Activated naive CD4-positive, alpha-beta T cell treated with anti-CD3 and anti-CD28 coated beads for 36 hours (primary cell): ENCODE measurements at places on chromosomes 6 and 20.

DNA sequence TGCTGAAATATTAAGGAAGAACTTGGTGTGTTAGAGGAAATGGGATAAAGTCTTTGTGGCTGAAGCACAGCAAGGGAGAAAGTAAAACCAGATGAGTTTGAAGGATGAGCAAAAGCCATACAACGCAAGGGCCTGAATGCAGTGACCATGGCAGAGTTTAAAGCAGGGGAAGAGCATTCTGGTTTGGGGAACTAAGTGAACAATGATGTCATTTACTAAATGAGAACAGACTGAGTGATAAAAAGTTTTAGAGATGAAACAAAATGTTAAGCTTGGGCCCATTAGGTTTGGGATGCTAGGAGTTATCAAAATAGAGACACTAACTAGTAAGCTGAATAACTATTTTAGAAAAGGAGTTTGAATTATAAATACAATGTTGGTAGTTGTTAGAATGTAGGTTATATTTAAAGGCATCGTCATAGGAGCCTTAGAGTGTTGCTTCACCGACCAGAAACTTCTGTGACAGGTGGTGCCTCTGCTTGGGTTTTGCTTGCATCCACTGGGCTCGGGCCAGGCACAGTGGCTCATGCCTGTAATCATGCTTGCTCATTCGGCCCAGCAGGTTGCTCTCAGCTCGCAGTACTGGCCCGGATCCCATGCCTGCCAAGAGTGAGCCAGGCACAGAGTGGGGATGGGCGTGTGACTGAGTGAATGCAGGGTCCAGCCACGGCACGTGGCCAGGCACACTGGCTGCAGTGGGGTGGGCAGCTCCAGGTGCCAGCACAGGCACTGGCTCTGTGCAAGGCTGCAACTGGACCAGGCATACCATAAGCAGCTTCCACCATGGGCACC, 37.4 kb upstream of the OPRM1 start:
- no peak for DNase-seq

GRCh38 chr20:14067603-14068002, 72.3 kb downstream of the MACROD2 start:
- DNase-seq: no peak

- DNase-seq: no peak
Observed at GRCh38 chr6:135922746-135923145, 71.2 kb downstream of the PDE7B start.

GRCh38 chr20:53030061-53030460, 57.9 kb downstream of the TSHZ2 start:
- peak; percentile 57 for DNase-seq

GRCh38 chr20:56843386-56843785, 214.3 kb downstream of the TFAP2C start:
- DNase-seq: no peak

DNA sequence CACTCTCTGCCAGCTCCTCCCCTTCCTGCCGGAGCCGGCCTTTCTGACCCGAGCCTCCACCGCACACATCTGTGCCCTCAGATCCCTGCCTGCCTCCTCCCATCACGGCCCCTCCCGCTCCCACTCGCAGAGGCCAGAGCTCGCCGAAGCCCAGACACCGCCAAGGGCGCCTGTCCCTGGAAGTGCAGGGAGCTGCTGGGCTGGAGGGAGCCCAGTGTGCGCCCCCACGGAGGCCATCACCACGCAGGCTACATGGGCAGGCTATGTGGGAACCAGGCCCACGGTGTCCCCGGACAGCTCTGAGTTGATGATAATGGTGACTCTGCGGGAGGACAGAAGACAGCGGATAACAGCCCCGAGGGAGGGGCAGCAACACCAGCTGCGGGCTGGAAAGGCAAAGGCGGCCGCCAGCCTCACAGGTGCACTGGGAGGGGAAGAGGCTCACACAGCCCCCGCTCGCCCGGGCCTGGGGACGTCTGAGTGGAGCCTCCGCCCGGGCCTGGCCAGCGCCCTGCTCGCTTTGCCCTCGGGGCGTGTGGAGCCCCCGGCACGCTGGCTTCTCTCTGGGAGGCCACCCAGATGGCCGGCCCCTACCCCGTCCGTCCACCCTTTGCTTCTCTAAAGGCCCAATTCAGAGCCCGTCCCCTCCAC, 154.9 kb downstream of the DLL1 start:
- no peak for DNase-seq
